ENCODE measurements at places on chromosomes 16 and 17.
A peak's percentile ranks its signal among the peaks of the same experiment; 100 is the strongest.

GRCh38 chr17:40563220-40564052, 1.8 kb downstream of the CCR7 start:
- DNase-seq, result no peak

DNA sequence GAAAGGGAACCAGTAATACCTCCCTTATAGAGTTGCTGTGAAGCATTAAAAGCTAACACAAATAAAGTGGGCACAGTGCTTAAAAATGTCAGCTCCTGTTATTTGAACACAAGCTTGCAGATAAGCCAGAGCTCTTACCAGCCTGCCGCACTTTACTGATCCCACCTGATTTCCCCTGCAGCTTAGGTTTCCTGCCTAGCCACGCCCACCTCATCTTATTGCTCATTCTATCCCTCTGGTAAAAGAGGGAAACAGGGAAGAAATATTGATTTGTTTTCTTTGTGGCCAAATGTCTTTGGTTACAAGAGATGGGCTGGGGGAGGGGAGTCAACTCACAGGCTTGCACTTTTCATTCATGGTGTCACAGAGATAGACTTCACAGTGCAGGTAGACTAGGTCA, 9.6 kb upstream of the GP2 start:
- DNase-seq, result no peak

- DNase-seq, result no peak
Measured at GRCh38 chr16:46747777-46748651, at the start of gene MYLK3. Gene MYLK3 (minus strand): TSS chr16:46748344. CDS start chr16:46748193, 151 bp downstream.

DNA sequence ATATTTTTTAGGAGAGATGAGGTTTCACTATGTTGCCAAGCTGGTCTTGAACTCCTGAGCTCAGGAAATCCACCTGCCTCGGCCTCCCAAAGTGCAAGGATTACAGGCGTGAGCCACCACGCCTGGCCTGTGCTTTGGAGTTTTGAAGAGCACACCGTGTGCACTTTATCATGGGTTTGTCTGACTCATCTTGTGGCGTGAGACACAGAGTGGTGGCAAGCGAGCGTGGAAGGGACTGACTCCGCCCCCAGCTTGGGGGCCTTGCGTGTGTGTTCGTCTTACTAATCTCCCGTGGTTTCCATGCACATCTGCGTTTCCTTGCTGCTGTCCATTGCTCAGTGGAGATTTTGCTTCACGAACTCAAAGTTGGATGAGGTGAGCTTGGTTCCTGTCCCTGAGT, 22.9 kb downstream of the CRAMP1 start:
- no peak for DNase-seq

GRCh38 chr16:12410837-12411490, 392.7 kb downstream of the CPPED1 start:
- DNase-seq, result no peak

DNA sequence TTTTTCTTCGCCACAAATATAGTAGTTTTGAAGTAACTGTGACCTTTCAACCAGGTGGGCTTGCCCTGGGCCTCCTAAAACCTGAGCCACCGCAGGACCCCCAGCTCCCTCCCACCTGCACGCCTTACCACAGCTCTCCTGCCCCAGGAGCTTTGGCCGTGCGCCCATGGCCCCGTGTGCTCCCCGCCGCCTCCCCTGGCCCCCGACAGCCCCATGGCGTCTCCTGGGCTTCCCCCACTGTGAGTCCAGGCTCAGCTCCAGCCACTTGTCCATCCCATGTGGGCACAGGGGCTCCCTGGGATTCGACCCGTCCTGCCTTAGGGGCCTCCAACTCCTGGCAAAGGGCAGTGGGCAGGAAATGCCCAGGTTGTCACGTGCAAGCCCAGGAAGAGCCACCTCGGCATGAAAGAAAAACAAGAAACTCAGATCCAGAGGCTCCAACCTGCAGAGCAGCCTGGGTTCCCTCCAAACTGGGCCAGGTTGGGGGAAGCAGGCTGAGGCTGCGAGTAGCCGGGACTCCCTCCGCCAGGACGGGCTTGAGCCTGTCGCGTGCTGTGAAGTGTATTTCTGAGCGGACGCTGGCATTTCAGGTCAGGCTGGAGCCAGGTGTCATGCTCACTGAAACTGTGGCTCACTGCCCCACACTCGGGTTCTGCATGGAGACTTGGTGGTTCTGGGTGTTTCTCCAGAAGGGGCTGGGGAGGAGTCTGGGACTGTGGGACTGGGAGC, 5.8 kb downstream of the LGALS3BP start:
- DNase-seq, result no peak

DNA sequence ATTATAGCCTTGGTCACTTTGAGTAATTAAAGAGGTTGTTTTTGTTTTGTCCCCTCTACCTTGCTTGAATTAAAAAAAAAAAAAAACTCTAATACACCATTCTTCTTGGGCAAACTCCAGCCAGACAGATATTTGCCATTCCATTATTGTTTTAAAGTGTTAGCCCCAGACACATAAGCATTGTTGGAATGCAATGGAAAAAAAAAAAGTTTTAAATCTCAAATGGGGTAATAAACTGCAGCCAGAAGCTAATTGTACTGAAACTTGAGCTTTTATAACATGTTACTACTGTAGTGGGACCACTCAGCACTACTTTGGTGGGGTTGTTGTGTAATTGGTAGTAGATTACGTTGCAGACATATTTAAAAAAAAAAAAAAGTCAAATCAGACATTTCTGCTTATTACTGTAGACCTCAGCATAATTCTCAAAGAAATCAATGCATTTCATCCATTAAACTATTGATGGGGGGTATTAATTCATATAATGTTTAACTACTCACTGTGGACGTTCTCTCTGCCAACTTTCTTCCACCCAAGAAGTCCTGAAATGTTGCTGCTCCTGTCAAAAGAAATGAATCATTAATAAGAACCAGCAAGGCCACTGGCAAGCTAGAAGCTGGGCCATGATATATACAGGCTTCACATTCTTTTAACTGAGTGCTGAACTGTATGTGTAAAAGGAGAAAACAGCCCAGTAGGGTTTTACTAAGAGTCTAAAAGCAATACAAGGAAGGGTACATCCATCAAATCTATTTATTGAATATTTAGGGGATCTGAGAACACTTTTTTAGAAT, 626.6 kb upstream of the SOX9 start:
- DNase-seq, result no peak

- DNase-seq, result no peak
Measured at GRCh38 chr17:81008140-81008539, 16.5 kb downstream of the CHMP6 start.

GRCh38 chr16:22941970-22942501, 128.1 kb downstream of the HS3ST2 start:
- DNase-seq, result no peak

- DNase-seq, result no peak
Measured at GRCh38 chr16:668519-669171, 713 bp downstream of the RHOT2 start.

DNA sequence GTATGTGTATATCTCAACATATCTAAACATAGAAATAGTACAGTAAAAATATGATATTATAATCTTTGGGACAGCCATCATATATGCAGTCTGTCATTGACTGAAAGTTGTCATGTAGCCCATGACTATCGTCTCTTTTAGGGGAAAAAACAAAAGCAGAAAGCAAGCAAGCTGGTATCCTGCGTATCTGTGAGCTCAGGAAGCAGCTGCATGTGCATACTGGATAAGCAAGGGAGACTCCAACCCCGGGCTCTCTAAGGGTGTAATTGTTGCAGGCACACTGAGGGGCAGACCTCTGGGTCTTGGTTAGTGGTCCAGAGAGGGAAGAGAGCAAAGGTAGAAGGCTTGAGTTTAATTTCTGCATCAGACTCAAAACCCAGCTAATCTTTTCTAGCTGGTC, 581.1 kb downstream of the MAF start:
- no peak for DNase-seq

- DNase-seq, result peak; percentile 20
Measured at GRCh38 chr17:32222621-32223020, 43.0 kb upstream of the RHBDL3 start.

- no peak for DNase-seq
Measured at GRCh38 chr16:30065943-30066760, 592 bp downstream of the ALDOA start.

GRCh38 chr17:45584092-45585036, 93.8 kb upstream of the PLEKHM1 start:
- no peak for DNase-seq

- DNase-seq, result no peak
Measured at GRCh38 chr16:5541356-5541755, 443.8 kb upstream of the EEF2KMT start.

- DNase-seq, result peak; percentile 27
Measured at GRCh38 chr17:77475016-77475976, 334.5 kb downstream of the SEC14L1 start.

- no peak for DNase-seq
Measured at GRCh38 chr16:71555230-71555891, 21.5 kb downstream of the TAT start.

GRCh38 chr17:8976638-8977037, 11.1 kb upstream of the PIK3R5 start:
- DNase-seq, result no peak

- DNase-seq, result peak; percentile 29
Measured at GRCh38 chr17:51434434-51435170, 174.3 kb downstream of the UTP18 start.

DNA sequence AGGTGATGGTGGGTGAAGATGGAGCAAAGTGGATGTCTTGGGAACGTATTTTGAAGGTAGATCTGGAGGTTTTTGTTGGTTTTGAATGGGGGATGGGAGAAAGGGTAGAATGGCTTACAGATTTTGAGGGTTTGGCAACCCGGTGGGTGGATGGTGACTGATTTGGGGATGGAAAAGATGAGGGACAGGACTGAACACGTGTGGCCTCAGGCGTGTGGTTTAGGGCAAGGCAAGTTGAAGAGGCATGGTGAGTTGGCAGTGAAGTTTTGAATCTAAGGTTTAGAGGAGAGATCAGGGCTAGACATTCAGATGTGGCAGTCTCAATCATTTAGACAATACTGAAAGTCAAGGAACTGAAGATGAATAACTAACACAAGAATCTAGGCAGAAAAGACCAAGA, 5.0 kb upstream of the DCTPP1 start:
- DNase-seq, result no peak

- no peak for DNase-seq
Measured at GRCh38 chr17:327971-328370, 24.6 kb downstream of the RPH3AL start.

GRCh38 chr17:60248618-60249289, 99.0 kb downstream of the CA4 start:
- no peak for DNase-seq

DNA sequence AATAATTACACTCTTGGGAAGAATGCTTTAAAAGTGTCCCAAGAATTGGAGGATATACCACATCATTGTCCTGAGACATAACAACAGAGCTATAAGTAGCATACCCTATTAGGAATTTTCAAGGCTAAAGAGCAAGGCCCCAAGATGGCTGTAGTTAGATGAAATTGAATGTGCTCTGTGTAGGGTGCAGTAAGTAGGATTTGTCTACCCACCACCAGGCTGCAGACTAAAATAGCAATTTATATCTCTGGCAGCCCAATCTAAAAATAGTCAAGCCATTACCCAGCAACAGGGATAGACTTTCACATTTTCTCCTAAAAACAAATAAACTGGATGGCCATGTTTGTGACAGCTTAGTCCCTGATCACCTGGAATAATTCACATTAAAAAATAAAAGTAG, 5.6 kb downstream of the MMD start:
- no peak for DNase-seq

DNA sequence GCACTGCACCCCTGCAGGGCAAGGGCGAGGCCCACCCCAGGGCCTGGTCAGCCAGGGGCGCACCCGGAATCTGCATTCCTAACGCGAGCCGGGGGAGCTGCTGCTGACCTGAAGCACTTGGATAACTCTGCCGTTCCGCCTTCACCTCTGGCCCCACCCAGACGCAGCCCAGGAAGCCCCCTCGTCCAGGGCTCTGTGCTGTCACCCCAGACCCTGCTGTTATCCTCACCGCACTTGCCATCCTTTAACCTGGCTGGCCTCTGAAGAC, 13.3 kb upstream of the PABPN1L start:
- DNase-seq, result no peak

DNA sequence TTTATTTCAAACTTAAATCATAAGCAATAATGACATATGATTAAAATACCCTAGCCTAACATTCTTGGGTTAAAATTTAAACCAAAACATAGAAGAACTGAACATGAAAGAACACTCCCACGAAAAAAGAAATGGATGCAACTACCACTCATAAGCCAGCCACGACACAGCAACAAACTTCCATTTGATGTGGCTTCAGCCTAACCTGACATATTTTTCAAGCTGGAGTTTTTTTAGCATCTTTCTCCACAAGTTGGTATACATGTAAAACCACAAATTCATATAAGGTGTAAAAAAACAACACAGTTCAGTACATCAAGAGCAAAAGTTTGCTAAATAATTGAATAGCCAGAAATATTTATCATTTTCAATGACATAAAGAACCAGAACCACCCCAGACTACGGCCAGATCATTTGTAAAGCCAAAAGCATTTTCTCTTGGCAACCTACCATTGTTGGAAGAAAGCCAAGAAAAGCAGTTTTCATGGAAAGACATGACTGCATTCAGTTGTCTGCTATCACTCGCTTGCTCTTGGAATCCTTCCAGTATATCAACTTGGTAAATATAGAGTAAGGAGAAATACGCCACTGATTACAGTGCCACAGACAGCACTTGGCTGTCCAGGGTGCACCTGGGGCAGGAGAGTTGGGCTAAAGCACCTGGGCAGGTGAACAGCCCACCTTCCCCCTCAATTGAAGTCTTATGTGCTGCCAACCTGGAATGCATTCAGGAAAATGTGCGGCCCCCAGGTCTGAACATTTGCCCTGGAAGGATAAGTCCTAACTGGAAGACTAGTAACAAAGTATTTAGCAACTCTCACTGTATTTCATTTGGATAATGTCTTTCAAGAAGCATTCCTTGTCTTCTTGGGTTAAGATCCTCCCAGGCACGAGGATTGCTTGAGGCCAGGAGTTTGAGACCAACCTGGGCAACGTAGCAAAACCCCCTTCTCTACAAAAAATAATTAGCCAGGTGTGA, 60.5 kb downstream of the CREBBP start:
- DNase-seq, result peak; percentile 40

- no peak for DNase-seq
Measured at GRCh38 chr17:82376042-82376730, 4.6 kb downstream of the UTS2R start.

DNA sequence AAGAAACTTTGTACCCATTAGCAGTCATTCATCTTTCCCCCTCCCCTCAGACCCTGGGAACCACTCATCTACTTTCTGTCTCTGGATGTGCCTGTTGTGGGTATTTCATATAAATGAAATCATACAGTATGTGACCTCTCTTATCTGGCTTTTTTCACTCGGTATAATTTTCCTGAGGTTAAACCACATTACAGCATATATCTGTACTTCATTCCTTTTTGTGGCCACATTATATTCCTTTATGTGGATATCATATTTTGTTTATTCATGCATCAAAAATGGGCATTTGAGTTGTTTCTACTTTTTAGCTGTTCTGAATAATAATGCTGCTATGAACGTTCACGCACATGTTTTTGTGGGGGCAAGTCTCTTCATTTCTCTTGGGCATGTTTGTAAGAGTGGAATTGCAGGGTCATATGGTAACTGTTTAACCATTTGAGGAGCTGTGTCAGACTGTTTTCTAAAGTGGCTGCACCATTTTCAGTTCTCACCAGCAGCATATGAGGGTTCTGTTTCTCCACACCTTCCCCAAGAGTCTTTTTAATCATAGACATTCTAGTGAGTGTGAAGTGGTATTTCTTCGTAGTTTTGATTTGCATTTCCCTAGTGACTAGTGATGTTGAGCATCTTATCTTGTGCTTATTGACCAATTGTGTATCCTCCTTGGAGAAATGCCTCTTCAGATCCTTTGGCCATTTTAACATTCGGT, 3.8 kb downstream of the SNX29 start:
- no peak for DNase-seq
